Kidney glomerular epithelial cell (primary cell): ENCODE measurements at places on chromosomes 7 and 10.

- no peak for DNase-seq
Measured at GRCh38 chr7:81926154-81926553, 156.3 kb upstream of the HGF start.

DNA sequence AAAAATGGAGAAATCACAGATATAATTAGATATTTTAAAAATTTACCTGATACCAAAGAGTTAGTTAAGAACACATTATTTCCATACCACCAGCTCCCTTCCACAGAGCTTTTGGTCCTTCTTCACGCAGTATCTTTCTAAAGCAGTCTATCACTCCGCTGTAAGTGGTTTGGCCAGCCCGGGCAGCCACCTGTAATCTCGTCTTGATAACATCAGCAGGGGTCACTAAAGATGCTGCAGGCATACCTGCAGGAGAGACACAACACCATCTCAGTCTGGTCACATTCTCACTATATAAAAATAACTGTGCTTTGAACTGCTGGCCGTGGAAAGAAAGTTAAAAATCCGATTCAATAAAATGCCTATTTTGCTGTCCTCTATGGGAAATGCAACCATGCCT lies 200.1 kb downstream of the SLC25A13 start:
- no peak for DNase-seq

DNA sequence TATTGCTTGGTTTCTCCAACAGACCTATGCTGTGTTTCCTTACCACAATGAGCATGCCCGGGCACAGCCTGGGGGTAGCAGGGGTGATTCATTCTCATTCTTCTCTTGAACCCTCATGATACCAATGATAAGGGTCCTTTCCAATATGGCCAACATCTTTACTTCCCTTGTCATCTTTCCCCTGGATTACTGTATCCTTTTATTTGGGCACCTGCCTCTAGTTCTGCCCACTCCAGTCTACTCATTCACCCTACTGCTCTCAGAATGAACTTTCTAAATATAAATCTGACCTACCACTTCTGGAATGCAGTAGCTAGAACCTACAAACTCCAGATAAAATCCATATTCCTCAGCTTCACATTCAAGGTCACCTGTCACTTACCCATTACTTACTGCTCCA lies 26.4 kb upstream of the ITPRID1 start:
- no peak for DNase-seq

GRCh38 chr7:130956417-130957136 lies 222.6 kb upstream of the KLF14 start:
- DNase-seq: peak; percentile 13

- no peak for DNase-seq
Measured at GRCh38 chr10:43648095-43648397, 635 bp downstream of the ZNF32 start.

DNA sequence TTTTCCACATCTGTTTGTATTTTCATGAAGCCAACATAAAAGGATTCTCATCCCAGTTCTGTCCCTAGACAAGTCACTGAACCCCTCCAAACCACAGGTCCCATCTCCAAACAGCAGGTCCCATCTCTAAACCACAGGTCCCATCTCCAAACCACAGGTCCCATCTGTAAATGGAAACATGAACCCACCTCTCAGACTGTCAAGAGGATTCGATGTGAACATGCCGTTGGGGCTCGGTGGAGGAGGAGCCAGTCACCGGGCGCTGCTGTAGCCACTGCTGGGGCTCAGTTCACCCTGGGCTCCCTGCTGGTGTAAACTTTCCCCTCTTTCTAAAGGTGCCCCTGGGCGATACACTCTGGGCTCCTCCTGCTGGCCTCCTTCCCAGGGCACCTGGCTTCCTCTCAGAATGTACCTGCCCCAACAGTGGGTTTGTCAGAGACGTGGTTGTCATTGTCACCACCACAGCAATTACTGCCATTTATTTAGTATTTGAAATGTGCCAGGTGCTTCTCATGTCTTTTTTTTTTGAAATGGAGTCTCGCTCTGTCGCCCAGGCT lies 13.0 kb downstream of the LHPP start:
- DNase-seq: no peak

DNA sequence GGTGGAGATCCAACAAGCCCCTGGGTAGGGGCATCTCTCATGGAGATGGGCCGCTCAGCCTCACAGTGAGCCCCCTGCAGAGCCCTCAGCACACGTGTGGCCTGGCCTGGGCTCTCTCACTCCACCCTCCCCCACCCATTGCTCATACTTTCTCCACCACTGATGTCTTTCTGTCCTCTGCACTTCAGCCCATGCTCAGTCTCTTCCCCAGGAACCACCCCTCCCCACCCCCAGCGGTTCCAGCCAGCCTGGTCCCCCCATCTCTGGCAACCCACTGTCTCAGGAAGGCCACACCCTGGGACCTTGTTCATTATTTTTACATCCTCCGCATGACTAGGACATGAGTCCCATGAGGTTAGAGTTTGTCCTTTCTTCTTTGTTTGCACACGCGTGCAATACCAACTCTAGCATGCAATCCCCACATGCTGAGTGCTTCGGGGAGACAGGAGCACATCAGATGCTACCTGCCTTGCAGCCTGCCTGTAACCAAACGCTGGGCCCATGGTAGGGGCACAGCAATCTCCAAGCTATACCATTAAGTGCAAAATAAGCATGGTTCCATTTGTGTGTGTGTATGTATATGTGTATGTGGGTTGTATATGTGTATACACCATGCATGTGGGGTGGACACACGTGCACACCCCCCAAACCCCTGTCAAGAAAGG lies 408.4 kb upstream of the FOXK1 start:
- DNase-seq: no peak

- no peak for DNase-seq
Measured at GRCh38 chr10:133276435-133277201, at the start of gene ADAM8. Gene ADAM8, minus strand, starts transcription at chr10:133276868. Its CDS starts 51 bp downstream, at chr10:133276817.

GRCh38 chr7:92425311-92425947 lies 21.9 kb upstream of the GATAD1 start:
- DNase-seq: no peak

DNA sequence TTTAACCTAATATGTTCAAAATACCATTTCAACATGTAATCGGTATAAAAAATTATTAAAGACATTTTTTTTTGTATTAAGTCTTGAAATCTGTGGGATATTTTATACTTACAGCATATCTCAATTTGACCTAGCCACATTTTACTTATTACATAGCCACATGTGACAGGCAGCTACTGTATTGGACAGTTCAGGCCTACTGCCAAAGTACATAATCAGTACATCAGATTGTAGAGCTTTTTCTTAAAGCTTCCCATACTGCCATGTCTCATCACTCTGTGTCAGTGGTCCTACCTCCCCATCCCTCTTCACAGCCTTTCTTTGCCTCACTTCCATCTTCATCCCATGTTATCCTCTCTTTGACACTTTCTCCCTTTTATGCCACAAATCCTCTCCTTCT lies 43.0 kb downstream of the LOXL4 start:
- DNase-seq: no peak

GRCh38 chr7:107874605-107875446 lies 16.2 kb upstream of the DLD start:
- peak; percentile 60 for DNase-seq

- DNase-seq: no peak
Measured at GRCh38 chr7:79471283-79471682, 17.8 kb upstream of the MAGI2 start.

DNA sequence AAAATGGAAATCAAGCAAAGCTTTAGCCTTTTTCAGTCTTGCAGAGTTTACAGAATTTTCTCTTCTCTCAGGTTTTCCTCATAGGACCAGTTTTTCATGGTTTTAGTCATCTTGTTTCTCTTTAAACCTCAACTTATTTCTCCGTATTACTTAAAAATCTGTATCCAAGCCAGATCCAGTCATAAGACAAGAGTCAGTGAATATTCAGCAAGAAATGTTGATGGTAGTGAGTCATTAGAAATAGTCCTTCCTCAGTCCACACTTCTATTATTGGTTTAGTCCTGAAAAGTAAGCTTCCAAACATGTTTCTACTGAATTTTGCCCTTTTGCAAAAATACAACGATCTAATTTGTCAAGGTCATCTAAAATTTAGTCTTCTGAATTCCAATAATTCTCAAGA lies 107.0 kb downstream of the VIM start:
- peak; percentile 6 for DNase-seq

DNA sequence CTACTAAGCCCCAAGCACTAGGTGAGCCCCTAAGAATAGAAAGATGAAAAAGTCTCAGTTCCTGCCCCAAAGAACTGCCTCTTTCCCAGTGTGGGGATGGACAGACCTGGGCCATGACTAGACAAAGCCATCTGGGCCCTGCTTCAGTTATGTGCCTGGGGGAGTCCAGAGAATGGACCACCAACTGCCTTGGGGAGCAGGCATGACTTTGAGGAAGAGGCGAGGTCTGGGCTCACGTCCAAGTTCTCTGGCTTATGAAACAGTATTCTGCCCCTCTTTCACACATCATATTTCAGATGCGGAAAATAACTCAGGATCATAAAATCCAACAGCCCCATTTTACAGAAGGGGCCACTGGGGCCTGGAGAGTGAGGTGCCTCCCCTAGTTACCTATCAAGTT lies 80.3 kb downstream of the PLXNA4 start:
- DNase-seq: no peak

GRCh38 chr10:28849309-28849708 lies 172.0 kb downstream of the BAMBI start:
- no peak for DNase-seq

DNA sequence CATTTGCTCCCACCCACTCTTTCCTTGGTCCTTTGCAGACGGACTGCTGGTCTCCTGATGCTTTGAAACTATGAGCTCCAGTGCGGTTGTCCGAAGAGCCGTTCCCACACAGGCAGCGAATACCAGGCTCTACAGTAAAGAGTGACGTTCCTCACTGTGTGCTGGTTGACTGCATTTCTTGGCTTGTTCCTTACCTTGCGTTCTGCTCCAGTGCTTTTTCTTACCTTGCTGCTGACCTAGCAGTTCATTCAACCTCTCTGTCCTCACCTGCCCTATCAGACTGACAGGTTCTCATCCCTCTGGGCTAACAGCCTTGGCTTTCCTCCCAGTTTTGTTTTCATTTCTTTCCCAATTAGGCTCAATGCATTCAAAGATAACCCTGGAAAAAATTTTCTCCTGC lies 214.8 kb downstream of the TMEM178B start:
- peak; percentile 43 for DNase-seq

- no peak for DNase-seq
Measured at GRCh38 chr10:86389441-86390193, 23.0 kb upstream of the GRID1 start.

GRCh38 chr7:138919911-138920310 lies 61.3 kb downstream of the KIAA1549 start:
- DNase-seq: no peak

- no peak for DNase-seq
Measured at GRCh38 chr7:137242616-137243015, 100.9 kb downstream of the PTN start.

GRCh38 chr7:14197280-14197679 lies 207.8 kb upstream of the ETV1 start:
- no peak for DNase-seq

DNA sequence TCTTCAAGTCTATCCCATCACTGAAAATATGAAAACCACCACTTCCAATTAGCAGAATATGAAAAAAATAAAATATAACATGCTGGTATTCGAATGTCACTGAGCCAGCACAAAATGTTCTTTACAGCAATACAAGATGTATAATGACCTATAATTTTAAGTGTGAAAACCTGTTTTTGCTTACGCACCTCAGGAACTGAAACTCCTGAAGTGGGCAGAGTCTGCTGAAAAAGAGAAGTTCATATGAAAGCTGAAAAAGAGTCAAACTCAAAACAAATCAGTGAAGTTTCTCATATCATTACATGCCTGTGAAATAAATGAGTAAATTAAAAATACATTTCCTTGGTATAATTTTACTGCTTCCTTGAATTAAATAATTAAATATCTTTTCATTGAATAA lies 272.5 kb downstream of the DGKB start:
- no peak for DNase-seq

- no peak for DNase-seq
Measured at GRCh38 chr7:48876087-48876486, 48.3 kb upstream of the CDC14C start.

GRCh38 chr10:52682766-52683165 lies 89.8 kb downstream of the MBL2 start:
- DNase-seq: no peak

GRCh38 chr7:31705377-31705776 lies 18.4 kb downstream of the PPP1R17 start:
- no peak for DNase-seq

- DNase-seq: no peak
Measured at GRCh38 chr7:129529643-129530042, 27.3 kb downstream of the SMKR1 start.

GRCh38 chr7:123787220-123788007 lies 38.6 kb upstream of the WASL start:
- no peak for DNase-seq

GRCh38 chr7:7306231-7306630 lies 123.9 kb downstream of the C1GALT1 start:
- DNase-seq: no peak

DNA sequence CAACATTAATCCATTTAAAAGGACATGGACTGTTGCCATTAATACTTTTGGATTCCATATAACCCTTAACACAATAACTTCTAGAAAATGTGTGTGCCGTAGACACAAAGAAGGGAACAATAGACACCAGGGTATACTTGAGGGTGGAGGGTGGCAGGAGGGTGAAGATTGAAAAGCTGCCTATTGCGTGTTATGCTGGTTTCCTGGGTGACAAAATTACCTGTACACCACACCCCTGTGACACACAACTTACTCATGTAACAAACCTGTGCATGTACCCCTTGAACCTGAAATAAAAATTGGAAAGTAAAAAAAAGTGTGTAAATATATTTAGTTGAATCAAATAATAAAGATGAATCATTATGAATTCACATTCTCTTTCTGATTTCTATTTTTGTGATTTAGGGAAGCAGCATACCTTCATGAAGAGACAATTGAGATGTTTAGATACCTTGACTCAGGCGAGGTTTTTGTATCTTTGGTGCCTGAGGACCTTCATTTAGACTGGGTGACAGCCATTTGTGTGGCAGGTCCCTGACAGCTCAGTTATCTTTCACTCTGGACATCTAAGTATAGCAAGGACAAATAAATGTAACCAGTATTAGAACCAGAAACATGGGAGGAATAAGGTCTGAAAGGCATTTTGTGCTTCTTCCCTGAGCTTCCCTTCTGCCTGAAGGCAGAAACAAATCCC lies 28.7 kb downstream of the GIMAP8 start:
- no peak for DNase-seq

DNA sequence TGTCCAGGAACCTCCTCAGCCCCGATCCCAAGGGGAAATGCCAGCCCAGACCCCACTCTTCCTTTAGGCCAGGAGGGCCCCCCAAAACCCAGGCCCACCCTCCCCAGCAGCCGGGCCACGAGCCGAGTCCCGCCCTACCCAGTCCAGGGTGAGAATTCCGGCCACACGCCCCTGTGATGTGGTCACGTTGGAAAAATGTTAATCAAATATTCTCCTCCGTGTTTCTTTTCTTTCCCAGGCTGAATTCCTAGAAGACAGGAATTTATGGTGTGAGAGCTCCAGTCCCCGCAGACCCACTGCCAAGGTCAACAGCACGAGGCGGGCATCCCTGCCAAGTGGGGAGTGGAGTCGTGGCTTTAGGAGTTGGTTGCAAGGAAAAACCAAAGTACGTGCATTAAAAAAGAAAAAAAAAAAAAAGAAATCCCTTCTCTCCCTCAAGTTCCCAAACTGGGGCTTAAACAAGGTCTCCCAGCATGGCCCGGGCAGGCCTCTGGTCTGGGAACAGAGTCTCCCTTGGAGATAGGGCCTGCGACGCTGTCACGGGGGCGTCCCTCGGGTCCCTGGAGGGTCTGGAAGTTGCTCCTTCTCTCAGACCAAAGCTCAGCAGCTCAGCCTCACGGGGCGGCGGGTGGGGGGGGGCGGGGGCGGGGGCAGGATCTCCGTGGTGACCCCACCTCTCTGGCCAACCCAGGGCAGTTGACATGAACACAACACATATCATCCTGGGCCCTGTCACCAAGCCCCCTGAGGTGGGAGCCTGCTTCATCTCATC lies 28.1 kb upstream of the ELN start:
- peak; percentile 68 for DNase-seq
